ENCODE measurements at places on chromosomes 3 and 15. TPM values are rescaled to one million over a fixed set of nuclear protein-coding genes. Genes with fewer than 3 reads are reported as not detected.
A peak's percentile ranks its signal among the peaks of the same experiment; 100 is the strongest.

CDAN1 gene
- total RNA-seq: 16.7 TPM

MYRIP gene
- total RNA-seq: 1.3 TPM

GRK7 gene
- 0.04 TPM for total RNA-seq

DNA sequence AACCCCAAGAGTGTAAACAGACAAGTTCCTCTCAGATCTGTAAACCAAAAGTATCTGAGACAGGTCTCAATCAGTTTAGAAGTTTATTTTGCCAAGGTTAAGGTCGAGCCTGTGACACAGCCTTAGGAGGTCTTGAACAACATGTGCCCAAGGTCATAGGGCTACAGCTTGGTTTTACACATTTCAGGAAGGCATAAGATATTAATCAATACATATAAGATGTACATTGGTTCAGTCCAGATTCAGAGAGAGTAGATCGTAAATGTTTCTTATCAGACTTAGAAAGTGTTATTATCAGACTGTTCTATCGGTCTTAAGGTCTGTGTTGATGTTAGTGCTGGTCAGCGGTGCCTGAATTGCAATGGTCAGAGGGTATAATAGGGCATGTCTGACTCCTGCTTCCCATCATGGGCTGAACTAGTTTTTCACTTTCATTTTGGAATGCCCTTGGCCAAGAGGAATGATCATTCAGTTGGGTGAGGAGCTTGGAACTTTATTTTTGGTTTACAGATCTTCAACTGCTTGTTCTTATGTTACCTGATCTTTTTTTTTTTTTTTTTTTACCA is 27.0 kb upstream of the MFGE8 start:
- no peak for DNase-seq

- no peak for DNase-seq
Measured at GRCh38 chr15:70314018-70314354, 216.3 kb upstream of the TLE3 start.

DNA sequence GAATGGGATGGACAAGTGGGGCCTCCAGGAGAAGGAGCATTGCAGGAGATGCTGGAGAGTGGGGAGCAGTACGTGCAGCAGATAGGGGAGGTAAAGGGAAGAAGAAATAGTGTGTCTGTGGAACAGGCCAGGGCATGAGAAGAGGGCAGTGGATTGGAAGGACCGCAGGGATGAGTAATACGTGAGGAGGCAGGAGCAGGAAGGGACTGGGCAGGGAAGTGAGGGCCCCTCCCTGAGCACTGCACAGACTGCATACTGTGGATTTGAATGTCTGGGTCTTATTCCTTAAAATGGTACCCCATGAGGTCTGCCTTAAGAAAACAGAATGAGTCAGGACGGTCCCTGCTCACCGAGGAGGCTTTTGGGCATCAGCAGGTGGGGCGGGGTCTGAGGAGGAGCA is 210.0 kb upstream of the NDN start:
- no peak for DNase-seq

GRCh38 chr15:75830910-75831805 is 12.1 kb upstream of the UBE2Q2 start:
- no peak for DNase-seq

- DNase-seq: no peak
Measured at GRCh38 chr3:149501524-149501923, 27.0 kb downstream of the TM4SF4 start.

GRCh38 chr3:160346511-160346910 is 52.5 kb downstream of the IFT80 start:
- DNase-seq: peak; percentile 10
